ENCODE measurements at places on chromosomes 7 and 10.

DNA sequence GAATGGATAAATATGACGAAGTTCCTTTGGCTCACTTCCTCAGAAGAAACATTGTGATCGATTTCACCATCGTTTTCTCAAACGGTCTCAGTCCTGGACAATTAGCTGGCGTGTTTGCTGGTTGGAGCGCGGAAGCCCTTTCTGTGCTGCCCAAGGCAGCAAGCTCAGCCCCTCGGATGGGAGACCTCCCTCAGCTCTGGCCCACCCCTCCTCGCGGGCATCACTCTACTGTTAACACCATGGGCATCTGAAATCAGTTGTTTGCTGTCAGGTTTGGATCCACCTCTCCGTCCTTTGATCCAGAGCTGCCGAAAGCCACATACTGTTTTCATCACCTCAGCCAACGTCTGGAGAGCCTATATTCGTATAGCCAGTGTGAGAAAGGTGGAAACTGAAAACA is 68.2 kb downstream of the C10orf143 start:
- DNase-seq, result no peak

GRCh38 chr10:117550076-117550475 is 7.5 kb downstream of the EMX2 start:
- DNase-seq, result no peak

DNA sequence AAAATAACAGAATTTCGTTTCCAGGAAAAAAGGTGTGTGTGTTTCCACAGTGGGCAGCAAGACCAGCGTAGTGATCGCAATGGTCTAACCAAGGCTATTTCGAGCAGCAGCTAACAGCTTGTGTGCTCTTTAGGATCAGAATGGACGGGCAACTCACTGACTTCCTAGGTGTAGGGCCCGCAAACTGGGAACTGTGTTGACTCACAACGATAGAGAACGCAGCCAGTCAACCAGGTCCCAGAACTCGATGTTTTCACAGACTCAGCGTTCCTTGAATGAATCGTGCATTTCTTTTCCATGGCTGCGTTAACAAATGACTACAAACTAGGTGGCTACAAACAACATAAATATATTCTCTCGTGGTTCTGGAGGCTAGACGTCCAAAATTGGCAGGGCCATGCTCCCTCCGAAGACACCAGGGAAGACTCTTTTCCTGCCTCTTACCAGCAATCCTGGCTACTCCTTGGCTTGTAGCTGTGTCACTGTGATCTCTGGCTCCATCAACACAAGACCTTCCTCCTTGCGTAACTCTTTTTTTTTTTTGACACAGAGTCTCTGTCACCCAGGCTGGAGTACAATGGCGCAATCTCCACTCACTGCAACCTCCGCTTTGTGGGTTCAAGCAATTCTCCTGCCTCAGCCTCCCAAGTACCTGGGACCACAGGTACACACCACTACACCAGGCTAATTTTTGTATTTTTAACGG is 39.1 kb downstream of the PODXL start:
- no peak for DNase-seq

DNA sequence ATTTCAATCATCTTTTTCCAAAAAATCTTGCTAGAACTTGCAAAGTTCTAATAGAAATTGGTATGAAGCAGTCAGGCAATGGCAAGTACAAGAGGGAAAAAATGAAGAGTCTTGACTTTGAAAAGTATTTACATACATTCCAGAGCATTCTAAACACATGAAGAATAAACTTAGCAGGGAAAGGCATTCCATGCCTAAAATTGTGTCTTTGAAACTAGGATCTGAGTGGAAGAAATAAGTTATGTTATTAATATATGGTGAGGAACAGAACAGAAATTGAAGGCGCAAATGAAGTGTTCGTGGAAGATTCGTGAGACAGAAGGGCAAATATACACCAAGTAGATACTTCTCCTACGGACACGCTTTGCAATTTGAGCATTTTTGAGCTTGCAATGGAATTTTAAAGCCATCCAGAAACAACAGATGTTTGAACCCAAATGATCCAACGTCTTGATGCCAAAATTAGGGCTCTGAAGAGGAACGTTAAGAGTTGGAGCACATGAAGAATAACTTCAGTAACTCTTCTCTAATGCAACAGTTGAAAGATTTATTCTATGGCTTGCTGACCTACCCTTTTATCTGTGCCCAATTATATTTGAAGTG is 40.6 kb upstream of the SEPTIN7 start:
- no peak for DNase-seq

DNA sequence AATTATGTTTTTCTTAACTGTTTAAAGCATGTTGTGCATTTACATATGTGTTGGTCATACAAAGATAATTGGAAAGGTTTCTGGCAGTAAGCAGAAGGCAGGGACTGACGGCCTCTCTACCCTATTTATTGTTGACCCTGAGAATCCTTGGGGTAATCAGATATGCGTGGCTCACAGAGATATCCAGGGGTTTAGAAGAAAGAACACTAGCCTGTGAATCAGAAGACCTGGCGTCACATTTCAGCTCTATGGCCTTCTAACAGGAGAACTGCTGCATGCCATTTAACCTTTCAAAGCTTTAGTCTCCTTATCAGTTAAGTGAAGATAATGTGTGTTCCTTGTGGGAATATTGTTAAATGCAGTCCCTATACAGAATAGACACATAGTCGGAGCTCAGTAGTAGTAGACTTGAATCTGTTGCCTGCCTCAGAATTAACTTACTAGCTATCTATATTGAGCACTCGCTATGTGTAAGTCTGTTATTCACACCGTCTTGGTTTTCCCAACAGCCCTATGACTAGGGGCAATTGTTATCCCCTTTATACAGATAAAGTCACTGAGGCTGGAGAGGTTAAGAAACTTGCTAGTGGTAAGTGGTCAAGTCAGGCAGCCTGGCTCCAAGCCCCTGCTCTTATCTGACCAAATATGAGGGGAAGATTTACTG is 129.6 kb upstream of the ANKRD1 start:
- no peak for DNase-seq

DNA sequence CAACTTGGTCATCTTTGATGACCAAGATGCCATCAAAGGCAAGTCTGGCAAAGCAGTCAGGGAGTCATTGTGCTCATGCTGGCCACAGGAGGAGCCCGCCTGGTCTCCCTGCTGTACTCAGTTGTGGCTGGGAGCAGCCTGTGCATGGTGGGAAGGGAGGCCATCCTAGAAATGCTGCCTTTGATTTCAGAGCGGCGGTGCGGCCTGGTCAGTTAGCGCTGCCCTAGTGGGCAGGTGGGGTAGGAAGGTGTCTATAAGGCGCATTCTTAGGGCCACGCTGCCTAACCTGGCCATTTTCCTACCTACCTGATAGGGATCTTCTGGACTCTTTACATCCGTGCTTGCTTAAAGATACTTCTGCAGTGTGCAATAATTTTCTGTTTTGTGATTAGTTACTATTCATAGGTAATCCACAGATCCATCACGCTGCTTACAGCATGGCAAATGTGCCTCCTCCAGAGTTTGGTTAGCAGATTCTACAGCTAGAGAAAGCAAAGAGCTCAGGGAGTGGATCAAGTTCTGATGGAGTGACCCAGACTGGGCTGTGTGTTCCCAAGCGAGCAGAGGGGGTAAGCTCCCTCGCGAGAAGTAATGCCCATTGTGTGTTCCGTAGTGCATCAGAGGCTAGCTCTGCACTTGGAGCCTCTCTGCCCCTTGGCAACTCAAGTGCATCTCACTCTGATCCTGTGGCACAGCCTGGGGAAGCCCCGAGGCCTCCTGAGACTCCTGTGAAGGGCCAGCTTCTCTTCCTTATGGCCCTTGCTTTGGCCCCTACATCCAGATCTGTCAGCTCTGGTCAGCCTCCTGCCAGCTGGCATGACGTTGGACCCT is 970.1 kb upstream of the ZNF722 start:
- DNase-seq, result no peak

DNA sequence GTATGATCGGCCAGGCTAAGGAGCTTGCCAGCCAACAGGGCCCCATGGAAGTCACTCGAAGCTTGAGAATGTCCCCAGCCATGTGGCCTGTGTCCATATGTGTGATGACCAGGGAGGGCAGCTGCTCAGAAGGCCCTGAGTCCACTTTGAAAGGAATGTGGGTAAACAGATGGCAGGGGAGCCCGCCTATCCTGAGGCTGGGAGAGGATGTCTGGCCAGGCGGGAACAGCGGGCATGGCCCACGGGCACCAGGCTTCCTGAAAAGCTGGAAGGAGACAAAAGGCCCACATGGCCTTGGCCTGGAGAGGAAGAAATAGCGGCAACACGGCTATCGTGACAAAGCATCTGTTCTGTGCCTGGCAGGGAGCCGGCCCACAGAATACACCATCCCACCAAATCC is 137.9 kb upstream of the PPIF start:
- no peak for DNase-seq

DNA sequence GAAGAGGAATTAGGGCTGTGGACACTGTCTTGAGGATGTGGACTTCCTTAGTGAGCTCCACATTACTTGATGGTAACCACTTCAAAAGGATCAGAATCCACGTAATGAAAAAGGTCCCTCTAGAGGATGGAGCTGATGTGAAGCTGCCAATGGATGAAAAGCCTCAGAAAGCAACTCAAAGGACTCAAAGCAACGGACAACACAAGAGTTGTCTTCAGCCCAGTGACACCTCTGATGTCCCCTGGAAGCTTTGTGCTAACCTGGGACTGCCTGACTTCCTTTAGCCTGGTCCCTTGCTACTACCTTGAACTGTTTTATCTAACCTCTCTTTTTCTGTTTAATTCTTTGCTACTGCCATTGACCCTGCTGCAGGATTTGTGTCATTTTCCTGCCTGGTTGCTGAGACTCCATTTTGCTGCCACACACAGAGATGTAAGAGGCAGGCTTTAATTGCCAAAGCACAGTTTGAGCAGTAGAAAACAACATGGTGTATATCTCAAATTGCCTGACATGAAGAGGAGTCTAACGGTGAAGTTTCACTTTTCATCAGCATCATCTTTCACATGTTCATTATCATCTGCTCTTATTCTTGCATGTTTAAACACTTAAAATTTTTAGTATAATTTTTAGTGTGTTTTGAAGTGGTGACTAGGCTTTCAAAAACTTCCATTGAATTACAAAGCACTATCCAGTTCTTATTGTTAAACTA is 11.1 kb upstream of the SGCE start:
- DNase-seq, result no peak

GRCh38 chr7:151757274-151757673 is 119.6 kb downstream of the PRKAG2 start:
- DNase-seq, result no peak

- DNase-seq, result no peak
These were observed 72.5 kb upstream of the KCNMA1 start for GRCh38 chr10:77710081-77710551.

DNA sequence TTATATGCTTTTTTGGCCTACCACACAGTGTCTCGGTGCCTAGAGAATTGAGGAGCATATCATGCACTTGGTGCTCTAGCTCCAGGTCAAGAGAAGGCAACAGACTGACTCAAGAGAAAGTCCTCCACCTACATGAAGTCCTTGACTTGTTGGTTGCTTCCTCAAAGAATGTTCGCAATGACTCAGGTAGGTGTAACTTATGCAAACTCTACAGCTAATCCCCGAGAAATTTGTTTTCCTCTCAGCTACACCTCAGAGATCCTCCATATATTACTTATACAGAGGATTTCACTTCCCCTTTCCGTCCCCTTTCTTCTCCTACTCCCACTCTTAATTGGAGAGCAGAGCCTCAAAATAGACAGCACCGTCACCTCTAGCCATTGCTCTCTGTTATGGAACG is 1013.1 kb downstream of the KCNMA1 start:
- DNase-seq, result no peak

GRCh38 chr10:58262766-58263165 is 4.9 kb downstream of the IPMK start:
- DNase-seq, result no peak

DNA sequence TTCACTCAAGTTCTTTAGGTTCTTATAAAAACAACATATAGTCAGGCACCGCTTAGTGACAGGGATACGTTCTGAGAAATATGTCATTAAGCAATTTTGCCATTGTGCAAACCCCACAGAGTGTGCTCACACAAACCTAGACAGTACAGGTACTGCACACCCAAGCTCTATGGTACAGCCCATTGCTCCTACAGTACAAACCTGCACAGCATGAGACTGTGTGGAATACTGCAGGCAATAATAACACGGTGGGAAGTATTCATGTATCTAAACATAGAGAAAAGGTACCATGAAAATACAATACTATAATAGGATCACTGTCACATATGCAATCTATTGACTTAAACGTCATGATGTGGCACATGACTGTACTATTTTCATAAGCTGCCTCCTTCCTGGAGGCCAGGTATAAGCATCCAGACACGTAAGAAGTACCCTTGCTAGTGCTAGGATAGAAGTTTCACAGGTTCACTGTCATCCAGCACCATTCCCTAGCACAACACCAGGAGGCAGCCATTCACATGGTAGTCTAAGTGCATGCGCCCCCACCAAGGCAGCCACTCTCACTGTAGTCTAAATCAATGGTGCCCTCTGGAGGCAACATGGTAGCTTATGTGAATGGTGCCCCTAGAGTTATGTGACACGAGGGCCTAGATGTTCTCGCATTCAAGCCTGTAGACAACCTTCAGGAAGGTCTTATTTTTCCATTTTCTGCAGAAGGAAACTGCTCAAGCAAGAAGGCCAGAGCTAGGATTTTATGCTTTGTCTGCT is 98.5 kb downstream of the ARHGAP22 start:
- peak; percentile 68 for DNase-seq

DNA sequence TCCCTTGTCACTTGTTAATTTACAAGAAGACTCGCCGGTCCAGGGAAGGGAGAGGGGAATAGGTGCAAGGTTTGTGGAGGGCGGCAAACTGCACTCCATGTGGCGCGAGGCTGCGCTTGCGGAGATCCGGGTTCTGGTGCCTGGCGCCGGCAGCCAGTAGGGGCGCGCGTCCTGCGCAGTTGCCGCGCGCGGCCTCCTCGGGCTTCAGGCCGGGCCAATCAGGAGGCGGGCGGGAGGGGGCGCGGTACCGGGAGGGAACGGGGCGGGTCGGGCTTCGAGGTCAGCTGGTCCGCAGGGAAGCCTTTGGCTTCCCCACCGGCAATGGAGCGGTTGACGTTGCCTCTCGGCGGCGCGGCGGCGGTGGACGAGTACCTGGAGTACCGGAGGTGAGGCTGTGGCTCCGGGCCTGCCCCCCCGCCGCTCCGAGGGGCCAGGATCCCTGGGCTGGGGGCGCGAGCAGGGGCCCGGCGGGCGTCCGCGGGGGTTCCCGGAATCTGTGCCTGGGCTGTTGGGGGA is at the start of gene FAM221A:
TSS of gene FAM221A (plus strand) at position 302 of the 516 bp plus-strand sequence. CDS start at position 322, 20 bp downstream.
- no peak for DNase-seq

DNA sequence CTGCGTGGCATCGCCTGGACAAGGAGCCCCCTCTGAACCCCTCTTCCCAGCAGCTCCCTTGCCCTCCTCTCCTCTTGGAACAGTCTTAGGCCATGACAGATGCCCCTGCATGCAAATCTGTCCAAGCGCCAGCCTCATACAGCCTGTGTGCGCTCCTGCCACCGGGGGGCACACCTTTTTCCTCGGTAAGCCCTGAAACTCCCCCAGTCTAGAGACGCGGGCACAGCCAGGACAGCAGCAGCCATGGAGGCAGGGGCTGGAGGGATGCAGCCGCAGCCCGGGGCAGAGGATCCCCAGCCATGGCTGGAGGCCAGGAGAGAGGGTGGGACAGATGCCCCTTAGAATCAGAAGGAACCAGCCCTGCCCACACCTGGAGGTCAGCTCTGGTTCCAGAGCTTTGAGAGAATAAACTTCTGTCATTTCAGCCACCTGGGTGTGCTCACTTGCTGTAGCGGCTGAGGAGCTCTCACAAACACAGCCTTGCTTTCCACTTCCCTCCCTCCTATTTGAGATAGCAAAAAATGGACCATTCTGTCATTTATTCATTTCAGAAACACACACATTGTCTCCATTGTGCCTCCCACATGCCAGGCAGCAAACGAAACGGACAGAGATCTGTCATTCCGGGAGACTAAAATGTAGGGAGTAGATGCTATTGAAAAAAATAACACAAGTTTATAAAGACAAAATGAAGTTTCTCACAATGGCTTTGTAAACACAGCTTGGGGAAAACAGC is 241.5 kb downstream of the WDR37 start:
- no peak for DNase-seq

All from HCT116 (cell line).